ENCODE measurements at places on chromosomes 5 and 9.

GRCh38 chr5:14256756-14257393, 113.7 kb downstream of the TRIO start:
- no peak for DNase-seq

GRCh38 chr5:149128023-149128875, 13.0 kb upstream of the ABLIM3 start:
- DNase-seq = no peak

DNA sequence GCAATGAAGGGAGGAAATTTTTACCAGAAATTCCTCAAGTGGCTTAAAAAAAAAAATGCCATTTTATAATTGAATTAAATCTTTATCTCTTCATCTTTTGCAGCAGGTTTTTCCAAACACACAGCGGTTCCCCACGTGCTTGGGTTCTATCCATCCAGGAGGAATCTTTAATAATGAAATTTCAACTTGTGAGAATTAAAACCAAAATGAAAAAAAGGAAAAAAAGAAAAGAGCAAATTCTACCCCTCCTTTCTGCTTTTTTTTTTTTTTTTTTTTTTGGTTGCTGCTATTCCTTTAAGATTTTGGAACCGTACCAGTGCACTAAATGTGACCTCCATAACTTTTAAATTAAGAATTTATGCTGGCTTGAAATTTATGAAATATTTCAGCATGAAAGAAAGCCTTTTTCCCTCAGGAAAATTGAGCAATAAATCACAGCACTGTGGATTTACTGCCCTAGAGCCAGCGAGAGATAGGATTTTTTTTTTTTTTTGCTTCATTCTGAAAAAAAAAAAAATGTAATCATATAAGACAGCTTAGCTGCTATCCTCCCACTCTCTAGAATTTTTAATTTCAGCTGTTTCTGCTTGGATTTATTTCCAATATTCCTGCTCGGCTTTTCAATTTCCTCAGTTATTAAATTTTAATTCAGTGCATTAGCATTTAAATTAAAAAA, 88.5 kb downstream of the ZNF618 start:
- DNase-seq = no peak

GRCh38 chr5:39447968-39448367, 23.2 kb upstream of the DAB2 start:
- DNase-seq = no peak

DNA sequence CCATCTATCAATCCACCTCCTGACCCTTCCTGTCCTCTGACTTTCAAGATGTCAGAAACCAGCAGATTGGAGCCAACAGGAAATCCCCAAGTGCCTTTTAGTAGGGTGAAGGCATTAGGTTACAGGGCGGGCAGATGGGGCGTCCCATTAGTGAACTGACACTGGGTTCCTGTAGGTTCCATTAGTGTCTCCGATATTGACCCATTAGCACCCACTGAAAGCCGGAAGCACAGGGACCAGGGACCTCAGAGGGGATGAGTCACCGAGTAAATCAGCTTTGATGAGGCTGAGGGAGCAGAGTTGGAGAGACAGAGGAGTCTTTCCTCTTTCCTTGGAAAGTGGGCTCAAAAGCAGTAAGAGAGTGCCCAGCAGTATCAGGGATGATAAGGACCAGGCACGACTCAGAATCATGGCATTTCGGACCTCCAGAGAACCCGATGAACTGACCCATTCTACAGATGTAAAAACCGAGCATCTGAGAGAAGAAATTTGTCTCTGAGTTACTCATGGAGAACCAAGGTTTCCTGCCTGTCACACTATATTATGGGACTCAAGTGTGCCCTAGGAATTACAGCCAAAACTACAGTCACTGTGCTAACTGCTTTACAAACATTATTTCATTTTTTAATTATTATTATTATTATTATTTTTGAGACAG, 47.2 kb upstream of the FABP6 start:
- DNase-seq = no peak

DNA sequence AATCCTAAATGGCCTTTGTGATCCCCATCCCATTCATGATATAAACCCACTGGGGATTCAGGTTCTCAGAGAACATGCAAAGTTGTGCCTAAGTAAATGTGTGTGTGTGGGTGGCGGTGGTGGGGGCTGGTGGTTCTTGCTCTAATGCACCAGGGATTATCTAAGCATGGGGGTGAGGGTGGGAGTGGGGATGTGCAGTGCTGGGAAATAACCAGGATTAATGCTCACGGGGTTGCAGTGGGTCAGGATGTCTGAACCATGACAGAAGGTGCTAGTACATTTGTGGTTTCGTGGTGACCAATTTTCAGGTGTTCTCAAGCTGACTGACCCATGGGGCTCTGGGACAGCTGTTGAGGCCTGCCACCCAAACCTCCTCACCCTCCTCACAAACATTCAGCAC, 101.0 kb downstream of the ZNF608 start:
- no peak for DNase-seq

DNA sequence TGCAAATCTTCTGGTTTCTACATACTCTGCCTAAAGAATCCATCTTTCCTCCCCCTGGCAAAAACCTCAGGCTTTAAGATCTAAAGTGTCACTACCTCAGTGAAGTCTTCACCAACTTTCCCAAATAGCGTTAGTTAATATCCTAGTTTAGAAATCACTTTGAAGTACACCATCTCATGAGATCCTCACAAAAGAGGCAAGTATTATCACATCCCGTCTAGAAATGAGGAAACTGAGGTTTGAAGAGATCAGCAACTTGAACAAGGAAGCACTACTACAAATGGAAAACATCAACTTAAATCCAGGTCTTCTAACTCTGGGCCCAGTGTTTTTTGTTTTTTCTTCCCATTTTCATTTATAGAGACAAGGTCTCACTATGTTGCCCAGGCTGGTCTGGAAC, 4.6 kb downstream of the AP3B1 start:
- no peak for DNase-seq

DNA sequence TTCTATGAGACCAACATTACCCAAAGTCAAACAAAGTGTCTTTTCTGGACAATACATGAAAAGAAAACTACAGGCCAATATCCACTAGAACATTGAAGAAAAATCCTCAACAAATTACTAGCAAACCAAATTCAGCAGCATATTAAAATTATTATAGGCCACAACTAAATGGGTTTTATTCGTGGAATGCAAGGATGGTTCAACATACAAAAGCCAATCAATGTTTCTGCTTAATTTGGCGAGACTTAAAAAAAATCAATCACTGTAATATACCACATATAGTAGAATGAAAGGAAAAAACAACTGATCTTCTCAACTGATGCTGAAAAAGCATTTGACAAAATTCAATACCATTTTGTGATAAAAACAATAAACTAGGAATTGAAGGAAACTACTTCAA, 51.8 kb upstream of the FNIP1 start:
- DNase-seq = no peak

DNA sequence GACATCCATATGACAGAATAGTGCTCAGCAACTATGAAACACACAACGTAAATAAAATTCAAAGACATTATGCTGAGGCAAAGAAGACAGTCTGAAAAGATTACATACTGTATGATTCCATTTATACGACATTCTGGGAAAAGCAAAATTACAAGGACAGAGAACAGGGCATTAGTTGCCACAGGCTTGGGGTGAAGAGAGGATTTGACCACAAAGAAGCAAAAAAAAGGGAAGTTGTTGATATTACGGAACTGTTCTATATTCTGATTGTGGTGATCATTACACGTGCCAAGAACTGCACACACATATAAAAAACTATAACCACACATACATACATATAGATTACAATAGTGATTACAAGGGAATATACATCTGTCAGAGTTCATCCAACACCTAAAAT, 24.1 kb downstream of the CDK5RAP2 start:
- no peak for DNase-seq
